CD4-positive, alpha-beta T cell treated with Interleukin-4 for 1 hour (primary cell): ENCODE measurements at places on chromosomes 5 and 9.

- DNase-seq, result no peak
Observed at GRCh38 chr5:78993165-78993564, 8.1 kb upstream of the ARSB start.

GRCh38 chr9:35689542-35690293 is at the start of gene TPM2:
TSS of gene TPM2 (minus strand) at chr9:35689925. CDS start at chr9:35689817, 108 bp downstream.
- no peak for DNase-seq

- no peak for DNase-seq
Observed at GRCh38 chr5:115470921-115471320, 73.7 kb downstream of the FEM1C start.

- no peak for DNase-seq
Observed at GRCh38 chr9:2231829-2232228, 216.7 kb downstream of the SMARCA2 start.

GRCh38 chr5:126810596-126811380 is 33.9 kb downstream of the LMNB1 start:
- DNase-seq, result no peak

GRCh38 chr5:6360323-6361072 is 17.8 kb downstream of the MED10 start:
- DNase-seq, result no peak

- DNase-seq, result no peak
Observed at GRCh38 chr5:143752165-143752850, 59.7 kb upstream of the HMHB1 start.

- no peak for DNase-seq
Observed at GRCh38 chr5:130333089-130333488, 428.8 kb downstream of the CHSY3 start.

- DNase-seq, result no peak
Observed at GRCh38 chr9:70987986-70988385, 133.4 kb downstream of the TRPM3 start.

GRCh38 chr9:124040186-124040931 is 28.8 kb downstream of the LHX2 start:
- no peak for DNase-seq

- no peak for DNase-seq
Observed at GRCh38 chr9:3224931-3225330, 300.9 kb downstream of the RFX3 start.

DNA sequence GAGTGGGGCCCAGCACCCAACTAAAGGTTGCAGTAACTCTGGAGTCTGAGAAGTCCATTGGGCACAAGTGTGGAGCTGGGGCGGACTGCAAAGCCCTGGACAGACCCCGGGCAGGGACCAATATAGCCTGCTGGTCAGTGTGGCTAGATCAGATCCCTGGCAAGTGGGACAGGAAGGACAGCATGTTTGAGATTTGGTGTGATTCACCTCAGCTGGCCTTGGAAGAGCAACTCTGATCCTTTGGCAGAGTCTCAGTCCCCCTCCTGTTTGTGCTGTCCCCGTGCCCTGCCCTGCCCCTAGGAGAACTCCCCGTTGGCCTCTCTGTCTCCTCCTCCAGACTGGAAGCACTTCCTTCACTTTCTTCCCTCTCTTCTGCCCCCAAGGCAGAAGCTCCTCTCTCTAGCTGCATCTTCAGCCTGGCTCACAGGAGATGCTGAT is 255.3 kb downstream of the FSTL4 start:
- DNase-seq, result no peak

- no peak for DNase-seq
Observed at GRCh38 chr5:94692581-94692980, 74.1 kb downstream of the SLF1 start.

DNA sequence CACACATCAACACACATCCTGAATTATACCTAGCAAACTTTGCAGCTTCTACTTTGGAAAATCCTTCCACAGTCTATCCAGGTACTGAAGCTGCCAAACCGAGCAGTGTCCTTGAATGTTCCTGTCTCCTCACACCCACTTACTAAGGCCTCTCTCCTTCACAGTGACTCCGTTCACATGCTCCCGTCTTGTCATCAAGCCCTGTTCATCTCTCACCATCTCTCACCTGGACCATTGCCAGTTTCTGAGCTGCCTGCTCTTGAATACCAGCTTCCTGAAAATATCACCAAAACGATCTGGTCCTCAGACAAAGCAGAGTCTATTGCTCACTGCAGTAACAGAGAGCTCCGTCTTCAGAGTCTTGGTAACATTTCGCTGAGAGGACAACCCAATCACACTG is 57.4 kb downstream of the GCNT1 start:
- DNase-seq, result no peak

GRCh38 chr5:93313672-93314071 is 267.3 kb downstream of the NR2F1-AS1 start:
- DNase-seq, result no peak

DNA sequence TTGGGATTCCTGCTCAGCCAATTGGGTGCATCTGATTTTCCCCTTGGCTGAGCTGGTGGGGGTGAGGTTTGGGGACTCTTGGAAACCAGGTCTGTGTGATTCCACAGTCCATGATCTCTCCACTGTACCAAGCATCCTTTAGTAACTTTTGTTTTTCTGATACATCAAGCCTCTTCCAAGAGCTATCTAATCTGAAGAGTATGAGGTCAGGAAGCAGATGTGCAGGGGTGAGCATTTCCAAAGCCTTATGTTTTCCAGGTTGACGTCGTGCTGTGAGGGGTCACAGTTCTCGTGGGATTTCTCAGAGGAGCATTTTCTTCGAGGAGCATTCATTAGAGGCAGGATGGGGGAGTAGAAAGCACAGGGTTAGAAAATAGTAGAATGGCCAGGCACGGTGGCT is 95.3 kb downstream of the KLF4 start:
- DNase-seq, result no peak

- DNase-seq, result peak; percentile 60
Observed at GRCh38 chr9:129068990-129069861, 11.7 kb upstream of the DOLPP1 start.
